Hematopoietic multipotent progenitor cell treated with erythropoietin and hydrocortisone succinate and interleukin-3 and kit ligand, for 4 days (in vitro differentiated cells): ENCODE measurements at places on chromosomes 11 and 22.

GRCh38 chr11:5671831-5672230 is 13.0 kb downstream of the TRIM5 start:
- no peak for DNase-seq

GRCh38 chr22:29989446-29989845 is 90.8 kb upstream of the HORMAD2 start:
- DNase-seq: no peak

DNA sequence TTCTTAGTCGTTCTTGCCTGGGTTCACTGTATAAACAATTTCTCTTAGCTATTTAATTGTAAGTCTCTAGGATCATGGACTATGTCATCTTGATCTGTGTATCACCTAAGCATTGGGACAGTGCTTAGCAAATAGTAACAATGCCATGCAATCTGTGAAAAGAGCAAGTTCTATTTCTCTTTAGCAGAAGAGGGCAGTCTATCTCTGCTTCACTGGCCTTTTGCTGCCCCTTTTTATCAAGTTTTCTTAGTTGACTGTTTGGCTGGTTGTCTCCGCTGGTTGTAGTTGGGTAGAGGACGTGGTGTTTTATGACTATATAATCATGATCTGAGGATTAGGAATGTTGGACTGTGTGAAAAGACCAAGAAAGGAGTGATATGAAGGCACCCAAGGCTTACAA is 315.0 kb downstream of the JRKL start:
- no peak for DNase-seq

- peak; percentile 95 for DNase-seq
Measured at GRCh38 chr11:406796-407650, 7.8 kb downstream of the SIGIRR start.

DNA sequence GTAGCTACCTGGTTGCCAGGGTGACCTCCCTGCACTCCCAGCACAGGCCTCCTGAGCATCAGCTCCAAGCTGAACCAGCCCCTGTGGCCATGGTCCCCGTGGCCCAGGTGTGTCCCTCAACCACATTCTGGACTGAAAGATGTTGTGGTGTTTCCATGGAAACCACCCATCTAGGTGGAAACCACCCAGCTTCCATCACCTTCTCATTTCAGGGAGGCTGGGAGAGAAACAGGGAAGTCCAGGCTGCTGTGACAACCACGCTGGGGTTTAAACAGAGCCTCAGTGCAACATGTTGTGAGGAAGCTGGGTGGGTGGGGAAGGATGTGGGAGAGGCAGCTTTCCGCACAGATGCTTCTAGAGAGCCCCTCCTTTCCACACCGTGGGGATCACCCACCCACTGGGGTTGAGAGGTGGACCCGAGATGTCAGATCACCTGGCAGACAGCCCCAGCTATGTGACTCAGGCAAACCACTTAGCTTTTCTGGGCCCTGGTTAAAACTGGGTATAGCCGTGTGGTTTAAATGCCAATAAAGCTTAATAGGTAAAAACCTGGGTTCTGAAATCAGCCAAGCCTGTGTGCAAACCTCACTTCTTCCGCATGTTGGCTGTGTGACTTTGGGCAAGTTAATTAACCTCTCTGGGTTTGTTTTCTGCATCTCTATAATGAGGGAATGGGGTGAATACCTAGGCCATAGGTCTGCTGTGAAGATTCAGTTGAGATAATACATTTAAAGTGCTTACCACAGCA is 46.4 kb downstream of the CD82 start:
- DNase-seq: peak; percentile 39
